ENCODE measurements at places on chromosomes 2 and 18. TPM values are rescaled to one million over a fixed set of nuclear protein-coding genes. Genes with fewer than 3 reads are reported as not detected.

DNA sequence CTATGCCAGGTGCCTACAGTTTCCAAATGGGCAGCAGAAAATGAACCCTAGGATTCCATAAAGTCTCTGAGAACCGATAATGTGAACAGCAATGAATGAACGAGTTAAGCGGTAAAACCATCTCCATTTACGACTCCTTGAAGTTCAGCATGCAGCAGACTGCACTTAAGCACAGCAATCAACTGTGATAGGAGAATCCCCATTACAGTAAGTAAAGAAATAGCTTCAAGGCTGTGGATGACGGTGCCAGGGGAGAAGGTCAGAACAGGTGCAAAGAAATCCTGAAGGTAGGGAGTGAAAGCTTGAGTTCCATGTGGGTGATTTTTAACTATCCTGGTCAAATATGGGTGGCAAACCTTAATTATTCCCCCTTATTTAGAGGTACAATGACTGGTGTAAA is 444.4 kb downstream of the NCKAP5 start:
- DNase-seq: no peak

DNA sequence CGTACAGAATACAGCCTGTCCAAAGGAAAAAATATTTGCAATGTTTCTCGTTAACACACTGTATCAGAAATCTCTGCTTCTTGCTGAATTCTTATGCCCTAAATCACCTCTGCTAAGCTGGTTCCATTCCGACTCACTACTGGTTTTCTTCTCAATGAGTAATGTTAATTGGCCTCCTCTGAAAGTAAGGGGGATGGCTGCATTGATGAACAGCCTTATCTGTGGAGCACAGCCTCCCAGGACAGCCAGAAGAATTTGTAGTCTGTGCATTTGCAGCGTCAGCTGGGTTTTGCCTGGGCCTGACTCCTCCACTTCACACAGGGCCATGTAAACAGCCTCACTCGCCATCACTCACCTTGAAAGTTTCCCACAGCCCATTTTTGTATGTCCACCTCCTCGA is 127.7 kb downstream of the RNF152 start:
- DNase-seq: no peak

The LANCL1 gene
- 37.6 TPM for total RNA-seq

DNA sequence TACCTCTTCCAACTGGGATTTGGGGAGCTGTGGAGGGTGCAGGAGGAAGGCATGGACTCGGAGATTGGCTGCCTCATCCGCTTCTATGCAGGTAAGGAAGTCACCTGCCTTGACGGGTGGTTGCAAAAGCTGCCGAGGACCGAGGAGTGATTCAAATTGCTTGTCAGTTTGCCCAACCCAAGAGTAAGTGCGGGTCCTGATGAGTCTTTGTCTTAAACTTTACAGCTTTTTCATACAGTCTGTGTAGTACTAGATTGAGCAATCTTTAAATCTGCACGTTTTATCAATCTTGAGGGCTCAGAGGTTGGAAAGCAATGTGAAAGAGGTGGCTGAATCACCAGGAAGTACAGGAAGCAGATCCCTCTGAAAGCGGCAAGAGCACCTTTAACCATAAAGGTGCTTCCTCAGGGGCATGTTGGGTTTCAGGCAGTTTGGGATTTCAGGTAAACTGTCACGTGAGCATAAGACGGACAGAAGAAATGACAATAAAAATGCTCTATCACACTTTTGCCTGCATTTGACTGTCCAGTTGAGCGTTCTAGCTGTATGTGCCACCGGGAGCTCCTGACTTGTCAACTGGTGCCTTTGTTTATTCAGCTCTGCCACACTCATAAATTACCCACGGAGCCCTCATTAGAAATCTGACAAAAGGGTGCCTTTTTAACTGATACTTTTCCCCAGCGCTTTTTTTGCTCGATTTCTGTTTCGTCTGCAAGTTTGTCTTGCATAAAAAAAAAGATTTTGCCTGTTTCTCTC is 2.0 kb downstream of the PHLPP1 start:
- no peak for DNase-seq

- no peak for DNase-seq
These were observed 98.4 kb upstream of the NEUROD1 start for GRCh38 chr2:181778621-181779201.

- no peak for DNase-seq
These were observed 182.7 kb downstream of the LTBP1 start for GRCh38 chr2:33129263-33130053.

The RGPD4 gene
- not detected for total RNA-seq

DNA sequence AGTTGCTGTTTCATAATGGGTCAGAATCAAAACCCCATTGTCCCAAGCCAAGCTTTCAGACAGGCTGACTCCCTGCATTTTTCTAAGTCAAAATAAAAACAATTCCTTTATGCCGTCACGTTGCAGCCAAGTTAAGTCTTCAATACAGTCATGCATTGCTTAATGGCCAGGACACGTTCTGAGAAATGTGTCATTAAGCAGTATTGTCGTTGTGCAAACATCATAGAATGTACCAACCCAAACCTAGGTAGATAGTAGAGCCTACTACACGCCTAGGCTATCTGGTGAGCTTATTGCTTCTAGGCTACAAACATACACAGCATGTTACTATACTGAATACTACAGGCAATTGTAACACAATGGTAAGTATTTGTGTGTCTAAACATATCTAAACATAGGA is 160.4 kb upstream of the FOSL2 start:
- no peak for DNase-seq

DNA sequence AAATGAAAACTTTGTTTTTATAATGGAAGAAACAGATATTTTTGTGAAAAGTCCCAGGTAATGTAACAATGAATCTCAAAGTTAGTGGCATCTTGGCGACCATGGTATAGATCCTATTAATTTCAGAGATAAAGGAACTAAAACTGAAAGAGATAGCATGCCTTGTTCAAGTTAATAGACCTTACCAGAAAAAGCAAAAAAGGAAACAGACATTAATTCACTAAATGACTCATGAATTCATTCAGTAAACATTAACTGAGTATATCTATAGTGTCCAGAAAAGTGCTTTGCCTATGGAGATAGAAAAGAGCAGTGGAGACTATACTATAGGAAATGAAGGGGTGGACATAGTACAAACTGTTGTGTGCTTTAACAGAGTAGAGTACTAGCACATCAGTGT is 763.3 kb downstream of the TRIB2 start:
- DNase-seq: no peak

The DSG2 gene
- total RNA-seq: 40.3 TPM

- no peak for DNase-seq
These were observed 4.1 kb downstream of the HS6ST1 start for GRCh38 chr2:128314348-128315121.

DNA sequence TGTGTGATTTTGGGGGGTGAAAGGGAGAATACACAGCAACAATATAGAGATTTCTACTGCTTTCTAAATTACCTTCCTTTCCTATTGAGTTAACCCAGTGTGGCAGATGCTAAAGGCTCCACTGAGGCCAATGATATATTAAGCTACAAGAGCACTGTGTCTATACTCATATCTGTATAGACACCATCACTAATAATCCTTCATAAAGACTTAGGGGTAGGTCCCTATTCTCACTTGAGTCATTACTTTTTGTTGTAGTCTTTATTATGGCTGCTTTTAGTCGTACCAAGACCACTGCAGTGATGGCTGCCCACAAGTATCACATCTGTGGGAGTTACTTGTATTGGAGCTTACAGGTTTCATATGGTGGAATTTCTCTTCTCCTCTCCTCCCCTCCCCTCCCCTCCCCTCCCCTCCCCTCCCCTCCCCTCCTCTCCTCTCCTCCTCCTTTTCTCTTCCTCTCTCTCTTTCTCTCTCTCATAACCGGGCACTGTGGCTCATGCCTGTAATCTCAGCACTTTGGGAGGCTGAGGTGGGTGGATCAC is 637.6 kb downstream of the ADCYAP1 start:
- DNase-seq: no peak

The NEU2 gene
- total RNA-seq: not detected

- peak; percentile 37 for DNase-seq
These were observed 30.1 kb upstream of the SERPINE2 start for GRCh38 chr2:224069172-224069571.

DNA sequence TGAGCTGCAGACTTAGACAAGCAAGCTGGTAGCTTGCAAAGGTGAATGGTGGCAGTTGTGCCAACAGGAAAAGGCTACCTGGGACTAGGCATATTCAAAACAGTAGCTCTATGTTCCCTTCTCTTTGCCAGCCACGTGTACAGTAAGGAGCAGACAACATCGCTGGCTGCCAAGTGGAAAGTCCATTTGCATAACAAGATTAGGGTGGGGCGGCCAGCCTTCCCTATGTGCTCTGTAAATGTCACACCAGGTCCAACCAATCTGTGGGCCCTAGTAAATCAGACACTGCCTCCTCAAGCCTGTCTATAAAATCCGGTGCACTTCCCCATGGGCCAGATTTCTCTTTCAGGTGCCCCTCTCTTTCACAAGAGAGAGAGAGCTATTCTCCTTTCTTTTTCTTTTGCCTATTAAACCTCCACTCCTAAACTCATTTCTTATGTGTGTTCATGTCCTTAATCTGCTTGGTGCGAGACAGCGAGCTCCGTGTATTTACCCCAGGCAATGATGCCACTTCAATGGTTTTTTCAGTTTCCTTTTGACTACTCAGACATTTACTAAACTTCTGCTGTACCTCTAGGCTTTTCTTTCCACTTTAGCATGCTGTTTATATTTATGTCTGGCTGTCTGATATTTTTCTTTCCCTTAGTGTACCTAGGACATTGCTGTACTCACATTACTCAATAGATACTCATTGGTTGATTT is 297.4 kb upstream of the GCFC2 start:
- DNase-seq: no peak

- peak; percentile 96 for DNase-seq
These were observed 467.3 kb upstream of the ETAA1 start for GRCh38 chr2:66929632-66930338.

The ACMSD gene
- not detected for total RNA-seq

The KYNU gene
- 0.48 TPM for total RNA-seq

Data from ovary (tissue), 10 donors.